ENCODE measurements at places on chromosomes 2 and 18.

- DNase-seq = no peak
Measured at GRCh38 chr2:43142921-43143438, 83.4 kb downstream of the ZFP36L2 start.

DNA sequence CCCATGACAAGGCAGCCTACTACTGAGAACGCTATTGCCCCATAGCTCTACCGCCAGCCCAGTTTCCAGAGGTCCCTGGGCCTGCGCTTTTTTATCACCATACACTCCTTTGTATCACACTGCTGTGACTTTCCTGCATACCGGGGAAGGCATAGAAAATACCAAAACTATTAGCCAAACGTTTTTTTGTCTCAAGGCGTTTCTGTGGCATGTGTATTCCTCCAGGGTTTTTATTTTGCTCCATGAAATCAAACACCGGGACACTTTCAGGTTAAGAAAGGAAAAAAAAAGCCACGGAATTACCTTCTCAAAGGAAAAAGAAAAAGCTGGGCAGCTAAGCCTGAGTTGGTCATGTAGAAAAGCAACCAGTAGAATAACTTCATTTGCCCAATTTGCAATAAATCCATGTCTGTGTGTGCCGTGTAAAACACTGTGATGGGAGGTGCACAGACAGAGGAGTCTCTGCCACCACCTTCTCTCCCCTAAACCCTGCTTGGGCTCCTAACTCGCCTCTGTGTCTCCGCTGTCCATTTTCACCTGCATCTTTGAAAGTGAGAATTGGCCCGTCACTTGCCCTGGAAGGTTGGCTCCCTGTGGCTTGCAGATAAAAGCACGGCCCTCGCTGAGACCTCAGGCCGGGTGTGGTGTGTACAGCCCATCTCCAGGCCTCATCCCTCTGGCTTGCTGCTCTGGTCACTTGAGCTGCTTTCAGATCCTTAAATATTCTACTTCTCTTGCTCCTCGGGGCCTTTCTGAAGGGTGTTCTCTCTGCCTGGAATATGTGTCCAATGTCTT, 1.7 kb downstream of the AMER3 start:
- no peak for DNase-seq

GRCh38 chr18:33184175-33184574, 256.3 kb downstream of the CCDC178 start:
- DNase-seq = no peak

DNA sequence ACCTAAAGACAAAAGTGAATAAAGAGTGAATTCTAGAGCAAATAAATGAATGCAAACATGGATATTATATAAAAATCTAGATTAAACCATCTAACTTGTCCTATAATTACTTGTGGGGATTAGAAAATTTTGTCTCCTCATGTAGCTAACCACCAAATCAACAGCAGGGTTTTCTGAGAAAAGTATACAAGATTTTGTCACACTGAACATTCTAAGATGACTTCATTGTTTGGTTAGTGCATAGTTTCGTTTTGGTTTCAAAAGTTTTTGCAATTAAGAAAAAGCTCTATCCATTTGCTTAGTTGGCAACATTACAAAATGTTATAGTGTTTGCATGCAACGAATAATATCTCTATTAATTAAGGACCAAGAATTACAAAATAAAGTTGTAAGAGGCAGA, 125.0 kb downstream of the LRP2 start:
- no peak for DNase-seq

GRCh38 chr2:112572005-112572404, 12.4 kb upstream of the CHCHD5 start:
- DNase-seq = no peak

- no peak for DNase-seq
Measured at GRCh38 chr2:9771101-9771449, 72.2 kb upstream of the TAF1B start.

DNA sequence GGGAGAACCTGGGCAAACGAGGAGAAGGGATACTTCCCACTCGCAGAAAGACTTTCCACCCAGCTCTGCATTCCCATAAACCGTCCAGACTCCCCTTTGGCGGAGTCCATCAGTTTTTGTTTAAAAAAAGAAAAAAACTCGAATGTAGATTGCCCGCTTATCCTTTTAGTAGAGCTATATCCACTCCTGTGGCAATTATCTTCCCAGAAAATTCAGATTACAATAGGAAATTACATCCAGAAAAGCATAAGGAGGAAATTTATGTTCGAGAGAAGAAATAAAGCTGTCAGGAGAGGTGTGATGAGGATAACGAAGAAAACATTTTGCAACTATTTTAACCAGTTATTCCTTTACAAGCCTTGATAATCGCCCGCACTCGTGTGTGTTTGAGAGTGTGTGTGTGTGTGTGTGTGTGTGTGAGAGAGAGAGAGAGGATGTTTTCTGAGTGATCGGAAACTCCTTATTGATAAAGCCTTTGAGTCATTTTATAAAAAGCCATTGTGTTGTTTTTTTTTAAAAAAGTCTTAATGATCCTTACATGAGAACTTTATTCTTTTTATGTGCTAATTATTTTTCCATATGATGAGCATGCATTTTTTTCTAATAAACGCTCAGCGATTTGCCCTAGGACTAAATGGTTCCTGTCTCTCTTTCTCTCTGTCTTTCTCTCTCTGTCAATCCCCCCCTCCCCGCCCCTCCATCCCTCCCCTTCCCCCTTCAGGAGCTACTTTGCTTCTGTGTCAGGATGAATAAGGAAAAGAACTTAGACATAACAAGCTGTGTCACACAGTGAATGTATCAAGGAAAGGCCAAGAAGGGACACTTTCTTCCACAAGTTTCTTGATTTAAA, 1.1 kb upstream of the PPP3R1 start:
- peak; percentile 20 for DNase-seq

DNA sequence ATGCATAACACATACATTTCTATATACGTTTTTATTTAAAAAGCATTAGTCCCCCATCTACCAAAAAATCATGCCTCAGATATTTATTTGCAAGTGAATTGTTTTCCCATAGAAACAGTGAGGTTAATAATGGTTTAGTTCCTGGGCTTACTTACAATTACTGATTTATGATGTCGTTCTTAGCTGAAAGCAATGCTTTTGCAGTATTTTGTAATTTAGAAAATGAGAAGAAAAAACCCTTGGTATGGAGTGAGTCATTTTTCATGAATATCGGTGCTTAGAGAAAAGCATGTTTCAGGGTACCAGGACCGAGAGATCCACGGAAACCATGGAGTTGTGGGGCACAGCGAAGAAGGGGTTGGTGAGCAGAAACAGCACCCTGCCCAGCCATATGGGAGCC, 12.0 kb upstream of the CDK15 start:
- no peak for DNase-seq

DNA sequence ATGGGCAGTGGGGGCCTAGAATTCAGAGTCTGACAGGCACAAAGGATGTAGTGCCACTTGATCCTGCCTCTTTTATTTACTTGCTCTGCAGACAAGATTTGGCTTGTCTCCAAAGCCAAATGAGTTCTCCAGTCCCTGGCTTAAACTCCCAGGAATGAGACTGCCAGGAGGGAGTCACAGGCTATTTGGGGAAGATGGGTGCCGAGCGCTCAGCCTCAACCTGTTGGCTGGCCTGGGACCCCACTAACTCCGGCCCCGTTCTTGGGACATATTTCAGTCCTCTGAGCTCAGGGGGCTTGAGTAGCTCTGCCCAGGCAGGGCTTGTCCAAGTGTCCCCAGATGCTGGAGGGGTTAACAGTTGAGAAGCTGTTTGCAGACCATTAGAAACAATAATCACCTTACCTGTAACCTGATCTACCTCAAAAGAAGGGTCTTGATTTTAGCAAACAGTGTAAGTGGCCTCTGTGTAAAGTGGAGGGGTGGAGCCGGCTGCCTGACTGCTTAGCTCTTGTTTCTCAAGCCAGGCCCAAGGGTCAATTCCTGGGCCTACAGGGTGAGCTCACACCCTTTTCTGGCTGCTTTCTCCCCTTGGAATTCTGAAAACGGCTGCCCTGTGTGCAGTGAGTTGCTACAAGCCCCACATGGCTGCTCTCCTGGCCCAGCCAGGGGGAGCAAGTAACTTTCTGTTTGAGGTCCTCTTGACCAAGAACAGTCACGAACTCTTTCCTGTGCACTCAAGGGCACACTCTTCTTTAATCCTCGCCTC, 27.1 kb upstream of the FZD5 start:
- no peak for DNase-seq

DNA sequence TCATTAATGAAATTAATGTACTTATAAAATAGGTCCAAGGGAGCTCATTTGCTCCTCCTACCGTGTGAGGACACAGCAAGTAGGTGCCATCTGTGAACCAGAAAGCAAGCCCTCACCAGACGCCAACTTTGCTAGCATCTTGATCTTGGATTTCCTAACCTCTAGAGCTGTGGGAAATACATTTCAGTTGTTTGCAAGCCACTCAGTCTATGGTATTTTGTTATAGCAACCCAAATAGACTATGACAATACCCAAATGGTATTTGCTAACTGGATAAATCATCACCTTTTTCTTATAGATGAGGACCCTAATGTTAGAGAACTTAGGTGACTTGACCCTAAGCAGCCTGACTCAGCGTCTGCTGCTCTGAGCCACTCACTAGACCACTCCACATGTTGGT, 379.6 kb downstream of the HRH4 start:
- no peak for DNase-seq

DNA sequence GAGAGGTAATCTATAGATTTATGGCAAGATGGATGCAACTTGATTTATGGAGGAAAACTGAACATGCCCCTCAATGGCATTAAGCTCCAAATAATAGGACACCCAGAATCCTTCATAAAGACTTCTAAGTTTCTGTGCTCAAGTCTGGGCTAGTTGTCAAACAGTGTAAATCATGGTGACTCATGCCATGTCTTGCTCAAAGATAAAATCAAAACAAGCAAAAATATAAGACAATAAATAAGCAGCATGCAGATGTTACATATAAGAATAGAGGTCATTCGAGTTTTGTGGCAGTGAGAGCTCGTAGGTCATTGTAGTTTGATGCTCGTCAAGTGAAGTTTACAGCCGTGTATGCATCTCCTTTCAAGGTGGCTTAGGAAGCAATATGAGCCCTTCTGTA, 403.2 kb downstream of the THSD7B start:
- no peak for DNase-seq

- DNase-seq = no peak
Measured at GRCh38 chr2:2795438-2796091, 464.5 kb upstream of the MYT1L start.

DNA sequence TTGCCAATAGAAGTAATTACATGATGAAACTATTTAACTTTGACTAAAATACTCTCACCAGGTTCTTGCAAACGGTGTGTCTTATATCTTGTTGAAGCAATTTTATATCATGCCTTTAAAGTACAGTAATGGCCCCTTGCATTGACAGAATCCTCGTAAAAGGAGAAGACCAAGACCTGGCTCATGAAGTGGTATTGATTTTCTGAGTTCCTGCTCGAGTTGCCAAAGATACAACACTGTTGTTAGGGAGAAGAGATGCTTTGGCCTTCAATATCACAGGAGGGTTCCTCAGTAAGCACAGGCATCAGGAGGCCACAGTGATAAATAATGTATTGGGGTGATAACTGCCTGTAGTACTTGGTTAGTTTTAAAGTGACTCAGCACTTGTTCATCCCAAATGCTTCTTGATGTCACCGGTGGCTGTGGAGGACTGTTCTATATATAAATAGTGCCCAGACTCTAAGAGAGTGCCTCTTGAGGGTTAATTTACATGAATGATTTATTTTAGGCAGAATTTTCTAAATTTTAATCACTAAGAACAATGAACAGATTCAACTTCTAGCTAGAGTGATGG, 571.7 kb upstream of the FANCL start:
- DNase-seq = no peak
